Body of pancreas (tissue), 4 donors: ENCODE measurements at places on chromosomes 7 and 10.

DNA sequence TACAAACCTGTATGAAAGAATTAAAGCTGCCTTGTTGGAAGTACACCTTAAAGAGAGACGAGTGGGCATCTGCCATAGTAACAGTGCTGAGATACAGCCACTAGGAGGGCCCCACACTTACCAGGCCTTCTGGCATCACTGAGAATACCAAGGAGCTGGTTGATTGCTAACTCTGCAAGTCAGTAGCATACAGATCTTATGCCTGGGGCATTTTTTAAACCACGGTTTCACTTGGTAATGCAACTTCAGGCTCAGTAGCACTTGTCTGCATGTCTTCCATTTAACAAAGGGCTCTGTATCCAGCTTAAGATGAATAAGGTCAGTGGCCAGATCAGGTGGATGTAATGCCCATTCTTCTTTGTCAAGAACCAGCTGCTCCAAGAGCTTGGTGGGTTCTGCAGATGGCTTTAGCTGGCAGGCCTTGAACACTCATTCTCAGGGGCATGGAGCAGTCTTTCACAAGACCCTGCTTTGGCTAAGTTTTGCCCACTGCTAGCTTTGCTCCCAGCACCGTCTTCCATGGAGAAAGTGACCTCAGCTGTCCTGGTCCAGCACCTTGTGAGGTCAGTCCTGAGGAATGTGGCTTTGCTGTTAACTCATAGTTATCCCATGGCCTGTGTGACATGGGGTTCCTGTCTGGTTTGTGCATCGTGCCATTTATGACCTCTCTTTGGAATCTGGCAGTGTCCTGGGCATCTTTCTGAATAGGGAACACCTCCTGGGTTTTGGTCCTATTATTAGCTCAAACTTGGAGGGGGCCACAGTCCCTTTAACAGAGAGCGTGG, 68.1 kb downstream of the BMPER start:
- DNase-seq: no peak

DNA sequence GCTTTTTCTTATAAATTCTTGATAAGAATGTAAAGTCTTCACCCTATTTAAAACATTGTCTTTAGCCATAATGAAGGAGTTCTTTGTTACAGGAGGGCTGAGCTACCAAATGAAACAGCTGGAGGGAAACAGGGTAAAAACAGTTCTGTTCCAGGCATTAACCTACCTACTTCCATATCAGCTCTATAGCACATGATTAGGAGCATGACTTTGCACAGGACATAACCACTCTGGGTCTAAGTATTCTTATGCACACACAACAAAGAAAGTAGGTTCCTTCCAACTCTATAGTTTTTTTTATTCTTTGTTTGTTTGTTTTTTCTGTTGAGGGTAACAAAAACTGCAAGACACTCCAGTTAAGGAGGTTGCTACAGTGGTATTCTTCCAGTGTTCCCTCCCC, 52.7 kb downstream of the SCIN start:
- no peak for DNase-seq

- no peak for DNase-seq
These were observed 397.1 kb upstream of the POT1 start for GRCh38 chr7:125326666-125327255.

- peak; percentile 91 for DNase-seq
These were observed 4.4 kb downstream of the RASSF4 start for GRCh38 chr10:44963772-44964633.

DNA sequence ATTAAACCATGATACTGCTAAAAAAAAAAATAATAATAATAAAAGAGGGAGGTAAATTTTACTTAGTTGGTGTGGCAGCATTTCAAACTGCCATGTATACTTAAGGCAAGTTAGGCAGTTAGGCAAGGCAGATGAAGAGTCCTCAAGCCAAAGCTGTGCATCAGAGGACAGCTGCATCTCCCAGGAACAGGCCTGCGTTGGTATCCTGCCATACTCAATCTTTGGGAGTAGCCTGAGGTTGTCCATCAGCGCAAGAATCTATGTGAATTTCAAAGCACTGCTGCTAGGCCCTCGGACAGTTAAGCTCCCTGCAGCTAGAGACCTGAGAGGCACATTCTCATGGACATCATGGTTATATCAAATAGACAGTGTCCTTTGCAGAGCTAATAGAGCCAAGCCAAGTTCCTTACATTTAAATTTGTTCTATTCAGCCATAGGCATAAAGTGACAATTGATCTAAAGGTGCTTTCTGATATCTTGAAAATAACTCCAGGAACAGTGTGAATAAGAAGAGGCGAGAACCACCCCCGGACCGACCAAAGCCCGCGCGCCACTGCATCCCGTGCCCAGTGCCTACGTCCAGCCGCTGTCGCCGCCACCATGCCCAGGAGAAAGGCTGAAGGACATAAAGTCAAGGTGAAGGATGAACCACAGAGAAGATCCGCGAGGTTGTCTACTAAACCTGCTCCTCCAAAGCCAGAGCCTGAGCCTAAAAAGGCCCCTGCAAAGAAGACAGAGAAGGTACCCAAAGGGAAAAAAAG, 310.6 kb downstream of the SEMA3D start:
- DNase-seq: no peak

- no peak for DNase-seq
These were observed 17.5 kb downstream of the STAG3 start for GRCh38 chr7:100195222-100195621.

DNA sequence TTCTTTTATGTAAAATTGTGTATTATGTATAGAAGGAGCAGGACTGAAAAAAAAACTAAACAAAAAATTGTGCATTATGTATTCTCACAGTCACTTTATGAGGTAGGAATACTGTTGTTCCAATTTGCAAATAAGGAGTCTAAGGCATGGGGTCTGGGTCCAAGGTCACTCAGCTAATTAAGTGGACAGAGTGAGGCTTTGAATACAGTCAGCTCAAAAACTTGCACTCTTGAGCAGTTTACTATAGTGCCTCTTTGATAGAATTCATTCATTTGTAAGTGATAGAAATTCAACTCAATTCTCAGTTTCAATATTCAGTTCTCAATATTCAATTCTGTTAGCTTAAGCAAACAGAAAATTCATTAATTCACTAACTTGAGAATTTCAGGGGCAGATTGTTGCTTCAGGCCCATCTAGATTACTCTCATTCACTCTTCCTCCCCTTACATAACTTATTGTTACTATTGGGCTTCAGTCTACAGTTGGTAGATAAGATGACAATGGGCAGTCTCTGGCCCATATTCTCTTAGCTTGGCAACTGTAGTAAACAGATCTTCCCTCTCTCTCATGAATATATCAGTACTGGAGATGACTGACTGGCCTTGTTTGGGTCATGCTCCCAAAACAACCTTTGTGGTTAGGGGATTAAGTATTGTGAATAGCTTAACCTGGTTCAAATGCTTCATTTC, 86.6 kb downstream of the BTAF1 start:
- no peak for DNase-seq

- no peak for DNase-seq
These were observed 6.2 kb upstream of the TMEM273 start for GRCh38 chr10:49194212-49194920.

GRCh38 chr10:122191936-122192541, 79.1 kb upstream of the BTBD16 start:
- no peak for DNase-seq

DNA sequence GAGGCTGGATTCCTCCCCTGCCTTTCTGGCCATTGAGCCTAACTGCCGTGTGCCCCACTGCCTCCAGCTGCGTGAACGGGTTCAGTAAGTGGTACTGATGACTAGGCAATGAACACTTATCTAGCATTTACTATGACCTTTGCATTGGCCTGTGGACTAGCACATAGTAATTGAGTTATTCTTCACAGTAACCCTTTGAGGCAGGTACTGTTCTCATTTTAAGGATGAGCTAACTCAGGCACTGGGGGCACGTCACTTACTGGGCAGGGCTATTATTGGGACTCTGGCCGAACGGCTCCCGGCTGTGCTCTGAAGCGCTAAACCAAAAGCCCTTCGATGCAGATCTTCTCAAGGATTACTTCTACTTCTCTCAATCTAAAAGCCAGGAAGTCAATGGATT, 38.3 kb downstream of the WIPF3 start:
- DNase-seq: no peak

DNA sequence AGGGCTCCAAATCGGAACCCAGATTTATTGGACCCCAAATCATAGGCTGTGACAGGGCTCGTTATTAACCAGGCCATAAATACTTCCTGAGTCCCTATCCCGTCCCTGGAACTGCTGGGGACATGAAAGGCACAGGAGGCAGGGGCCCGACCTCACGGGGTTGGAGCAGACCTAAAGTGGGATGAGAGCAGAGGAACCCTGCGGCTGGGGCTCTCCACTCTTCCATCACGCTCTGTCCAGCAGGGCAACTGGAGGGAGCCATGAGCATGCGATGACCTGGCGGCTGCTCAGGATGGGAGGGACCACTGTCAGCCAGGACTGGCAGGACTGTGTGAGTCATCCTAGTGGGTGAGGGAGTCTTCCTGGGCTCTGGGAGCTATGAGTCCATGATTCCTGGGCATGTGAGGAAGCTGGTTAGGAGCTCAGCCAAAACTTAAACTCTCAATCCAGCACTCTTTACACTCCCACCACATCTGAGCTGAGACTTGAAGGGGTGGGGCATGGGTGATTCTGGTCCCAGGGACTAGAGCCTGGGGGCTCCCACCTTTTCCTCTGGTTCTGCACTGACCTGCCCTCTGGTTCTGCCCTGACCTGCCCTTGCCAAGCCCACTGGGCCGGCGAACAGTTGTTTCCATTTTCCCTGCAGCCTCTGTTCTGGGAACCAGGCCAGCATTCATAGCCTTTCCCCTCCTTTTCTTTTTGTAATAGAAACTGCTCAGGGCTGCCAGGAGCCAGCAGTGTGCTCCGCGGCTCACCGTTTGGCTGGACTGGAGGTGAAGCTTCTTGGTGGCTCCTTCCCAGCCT, 47.1 kb downstream of the SYPL1 start:
- peak; percentile 82 for DNase-seq

GRCh38 chr10:113853578-113854012, 287 bp downstream of the DCLRE1A start:
- peak; percentile 50 for DNase-seq

DNA sequence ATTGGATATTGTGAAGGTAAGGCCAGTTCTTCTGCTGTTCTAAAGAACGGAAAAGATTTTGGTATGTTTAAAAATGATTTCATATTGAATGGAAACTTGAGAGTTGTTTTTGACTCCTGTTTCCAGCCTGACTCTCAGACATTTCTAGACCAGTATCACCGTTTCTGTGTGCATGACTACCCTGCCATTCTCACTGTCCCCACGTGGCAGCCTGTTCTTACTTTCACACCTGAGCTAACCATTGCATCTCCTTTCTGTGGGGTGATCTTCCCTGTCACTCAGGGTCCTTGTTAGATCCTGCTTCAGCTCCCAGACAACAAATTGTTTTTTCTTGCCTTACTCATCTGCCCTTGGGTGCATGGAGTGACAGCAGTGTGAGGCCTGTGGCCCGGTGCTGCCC, 38.9 kb downstream of the GLRX3 start:
- DNase-seq: no peak

- no peak for DNase-seq
These were observed 200.5 kb downstream of the MACC1 start for GRCh38 chr7:20016669-20017068.

- peak; percentile 81 for DNase-seq
These were observed 39.3 kb downstream of the CUX1 start for GRCh38 chr7:101856473-101857357.

GRCh38 chr7:146423446-146423845, 306.8 kb downstream of the CNTNAP2 start:
- DNase-seq: no peak

- DNase-seq: no peak
These were observed 595.3 kb upstream of the MGMT start for GRCh38 chr10:128871671-128872231.

DNA sequence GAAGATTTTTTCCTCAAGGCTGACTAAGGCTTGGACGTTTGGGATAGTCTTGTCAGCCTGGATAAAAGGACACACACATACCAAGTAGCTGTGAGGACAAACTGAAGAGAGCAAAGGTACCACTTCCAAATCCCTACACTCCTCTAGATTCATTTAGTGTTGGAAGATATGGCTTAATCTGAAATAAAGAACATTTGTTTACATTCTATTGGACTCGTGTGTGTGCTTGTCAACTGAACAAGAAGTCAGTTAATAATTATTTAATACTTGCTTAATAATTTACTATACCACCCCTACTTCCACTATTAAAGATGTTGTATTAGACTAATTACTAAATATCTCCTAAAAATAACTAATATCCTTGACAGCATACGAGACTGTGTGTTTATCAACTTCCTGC, 23.3 kb upstream of the DYNC1I1 start:
- no peak for DNase-seq

DNA sequence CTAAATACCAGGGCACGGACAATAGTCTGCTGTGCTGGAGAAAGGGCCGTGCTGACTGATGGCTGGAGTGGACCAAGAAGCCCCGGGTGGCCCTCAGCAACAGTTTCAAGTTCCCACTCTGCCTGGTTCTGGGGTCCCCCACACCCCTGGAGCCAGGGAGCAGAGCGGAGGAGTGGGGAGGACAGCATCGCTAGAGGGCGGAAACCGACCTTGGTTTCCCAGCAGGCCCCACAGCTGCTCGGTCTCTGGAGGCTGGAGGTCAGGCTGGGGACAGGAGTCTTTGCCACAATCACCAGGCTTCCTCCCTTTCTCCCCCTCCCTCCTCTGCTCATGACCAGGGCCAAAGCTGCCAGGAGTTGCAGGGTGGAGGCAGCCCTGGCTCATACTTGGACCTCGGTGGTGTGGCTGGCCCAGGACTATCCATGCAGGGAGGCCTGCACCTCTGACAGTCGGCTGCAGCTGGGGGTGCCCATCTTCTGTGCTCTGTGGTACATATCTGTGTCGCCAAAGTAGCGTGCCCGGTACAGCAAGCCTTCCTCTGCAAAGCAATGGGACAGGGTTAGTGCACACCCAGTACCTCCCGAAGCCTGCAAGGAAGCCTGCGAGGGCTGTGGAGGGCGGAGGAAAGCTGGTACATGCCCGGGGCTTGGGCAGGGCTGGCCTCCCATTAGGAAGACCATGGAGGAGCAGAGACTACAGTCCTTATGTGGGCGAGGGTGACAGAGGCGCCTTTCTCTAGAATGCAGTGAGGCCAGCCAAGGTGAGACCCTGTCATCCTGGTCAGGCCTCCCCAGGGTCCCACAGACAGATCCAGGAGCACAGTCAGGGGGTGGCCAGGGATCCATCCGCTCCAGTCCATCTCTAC, 19.1 kb downstream of the DNAJB12 start:
- peak; percentile 90 for DNase-seq
